ENCODE measurements at places on chromosomes 12 and 14.
A peak's percentile ranks its signal among the peaks of the same experiment; 100 is the strongest.

DNA sequence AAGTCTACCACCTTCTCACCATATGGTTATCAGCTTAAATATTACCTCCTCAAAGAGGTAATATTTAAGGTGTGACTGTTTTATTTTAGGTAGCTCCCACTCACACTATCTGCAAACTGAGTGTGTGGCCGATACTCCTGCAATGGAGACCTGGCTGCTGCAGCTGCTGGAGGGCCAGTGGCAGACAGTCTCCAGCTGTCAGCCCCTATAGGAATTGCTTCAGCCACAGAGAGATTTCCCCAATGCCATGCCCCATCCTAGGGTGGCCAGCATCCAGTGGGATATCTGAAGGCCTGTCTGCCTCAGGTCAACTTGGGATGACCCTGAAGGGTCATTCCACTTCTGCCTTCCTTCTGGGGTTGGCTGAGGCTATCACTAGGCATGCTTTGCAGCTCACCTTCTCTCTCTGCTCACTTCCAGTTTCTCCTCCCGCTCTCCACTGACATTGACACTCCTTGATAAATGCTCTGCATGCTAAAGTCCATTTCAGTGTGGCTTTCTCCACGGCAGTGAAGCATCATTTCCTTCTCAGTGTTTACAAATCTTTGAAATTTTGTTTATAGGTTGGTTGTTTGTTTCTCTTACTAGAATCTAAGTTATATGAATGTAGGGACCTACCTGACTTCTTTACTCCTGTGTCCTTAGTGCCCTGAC, 90.2 kb upstream of the USP44 start:
- no peak for DNase-seq

- peak; percentile 36 for DNase-seq
Measured at GRCh38 chr12:4251216-4251891, 22.2 kb upstream of the CCND2 start.

GRCh38 chr14:95045106-95045701, 112.1 kb downstream of the DICER1 start:
- DNase-seq = peak; percentile 3

DNA sequence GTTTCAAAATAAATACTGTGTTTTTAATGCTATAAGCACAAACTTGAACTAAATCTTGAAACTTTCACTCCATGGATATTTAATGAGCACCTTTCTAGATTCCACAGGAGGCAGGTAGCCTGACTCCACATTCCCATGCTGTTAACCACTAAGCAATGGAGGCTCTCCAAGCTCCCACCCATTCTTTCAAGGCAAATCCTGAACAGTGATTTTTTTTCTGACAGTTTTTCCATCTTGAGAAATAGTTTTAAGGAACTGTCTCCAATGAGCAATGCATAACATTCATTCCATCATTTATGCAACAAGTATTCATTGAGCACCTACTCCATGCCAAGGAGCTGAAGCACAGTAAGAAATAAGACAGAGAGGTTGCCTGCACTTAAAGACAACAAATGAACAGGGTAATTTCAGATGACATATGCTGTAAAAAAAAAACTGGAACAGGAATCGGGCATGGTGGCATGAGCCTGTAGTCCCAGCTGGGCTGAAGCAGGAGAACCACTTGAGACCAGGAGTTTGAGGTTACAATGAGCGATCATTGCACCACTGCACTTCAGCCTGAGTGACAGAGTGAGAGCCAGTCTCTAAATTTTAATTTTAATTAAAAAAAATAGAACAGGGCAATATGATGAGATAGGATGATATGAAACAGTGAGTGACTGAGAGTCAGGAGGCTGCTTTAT, 102.3 kb upstream of the CPSF6 start:
- no peak for DNase-seq

Data from activated naive CD4-positive, alpha-beta T cell treated with anti-CD3 and anti-CD28 coated beads, Interleukin-2, amount 50 U/mL, for 16 hours (primary cell).